ENCODE measurements at places on chromosomes 12 and 14.
A peak's percentile ranks its signal among the peaks of the same experiment; 100 is the strongest.

DNA sequence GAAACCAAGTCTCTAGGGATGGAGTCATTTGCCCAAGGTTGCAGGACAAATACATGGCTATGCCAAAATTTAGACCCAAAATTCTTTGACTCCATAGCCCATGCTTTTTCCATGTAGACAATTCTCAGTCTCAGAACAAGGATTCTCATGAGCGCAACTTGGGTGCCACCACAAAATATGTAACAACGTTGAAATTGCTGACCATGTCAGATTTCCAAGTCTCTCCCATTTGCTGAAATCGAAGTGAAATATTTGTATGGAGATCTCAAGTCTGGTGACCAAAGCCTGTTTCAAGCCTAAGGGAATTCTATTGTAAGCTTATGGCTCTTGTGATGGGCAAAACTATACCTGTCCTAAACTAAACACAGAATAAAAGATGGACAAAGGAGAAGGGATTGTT is 333.5 kb downstream of the AEBP2 start:
- DNase-seq: no peak

GRCh38 chr12:69834147-69834546 is 9.1 kb downstream of the MYRFL start:
- no peak for DNase-seq

DNA sequence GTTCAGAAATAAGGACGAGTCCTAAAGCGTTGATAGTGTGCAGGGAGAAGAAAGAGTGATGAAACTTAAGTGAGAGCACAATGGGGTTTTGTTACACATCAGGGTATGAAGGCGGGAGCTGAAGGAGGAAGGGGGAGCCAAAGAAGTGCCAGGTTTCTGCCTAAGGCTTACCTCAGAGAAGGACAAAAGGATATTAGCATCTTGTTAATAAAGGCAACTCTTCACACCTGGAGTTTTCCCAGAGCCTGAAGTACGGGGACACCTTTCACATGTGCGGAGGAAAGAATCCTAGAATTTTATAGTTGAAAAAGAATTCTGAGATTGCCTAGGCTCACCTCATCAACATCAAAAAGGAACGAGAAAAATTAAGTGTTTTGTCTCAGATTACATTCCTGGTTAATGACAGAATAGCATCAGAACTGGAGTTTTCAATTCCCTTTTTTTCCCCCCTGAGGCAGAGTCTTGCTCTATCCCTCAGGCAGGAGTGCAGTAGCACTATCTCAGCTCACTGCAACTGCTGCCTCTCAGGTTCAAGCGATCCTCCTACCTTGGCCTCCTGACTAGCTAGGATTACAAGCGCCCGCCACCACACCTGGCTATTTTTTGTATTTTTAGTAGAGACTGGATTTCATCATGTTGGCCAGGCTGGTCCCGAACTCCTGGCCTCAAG is 2.2 kb upstream of the SAV1 start:
- DNase-seq: no peak

- no peak for DNase-seq
Observed at GRCh38 chr14:59688224-59689170, 111.9 kb upstream of the CCDC175 start.

GRCh38 chr14:32560209-32560857 is 231.2 kb downstream of the AKAP6 start:
- no peak for DNase-seq

GRCh38 chr14:55340482-55340881 is 69.3 kb downstream of the FBXO34 start:
- no peak for DNase-seq

GRCh38 chr14:92539419-92539818 is 25.8 kb downstream of the RIN3 start:
- DNase-seq: no peak

DNA sequence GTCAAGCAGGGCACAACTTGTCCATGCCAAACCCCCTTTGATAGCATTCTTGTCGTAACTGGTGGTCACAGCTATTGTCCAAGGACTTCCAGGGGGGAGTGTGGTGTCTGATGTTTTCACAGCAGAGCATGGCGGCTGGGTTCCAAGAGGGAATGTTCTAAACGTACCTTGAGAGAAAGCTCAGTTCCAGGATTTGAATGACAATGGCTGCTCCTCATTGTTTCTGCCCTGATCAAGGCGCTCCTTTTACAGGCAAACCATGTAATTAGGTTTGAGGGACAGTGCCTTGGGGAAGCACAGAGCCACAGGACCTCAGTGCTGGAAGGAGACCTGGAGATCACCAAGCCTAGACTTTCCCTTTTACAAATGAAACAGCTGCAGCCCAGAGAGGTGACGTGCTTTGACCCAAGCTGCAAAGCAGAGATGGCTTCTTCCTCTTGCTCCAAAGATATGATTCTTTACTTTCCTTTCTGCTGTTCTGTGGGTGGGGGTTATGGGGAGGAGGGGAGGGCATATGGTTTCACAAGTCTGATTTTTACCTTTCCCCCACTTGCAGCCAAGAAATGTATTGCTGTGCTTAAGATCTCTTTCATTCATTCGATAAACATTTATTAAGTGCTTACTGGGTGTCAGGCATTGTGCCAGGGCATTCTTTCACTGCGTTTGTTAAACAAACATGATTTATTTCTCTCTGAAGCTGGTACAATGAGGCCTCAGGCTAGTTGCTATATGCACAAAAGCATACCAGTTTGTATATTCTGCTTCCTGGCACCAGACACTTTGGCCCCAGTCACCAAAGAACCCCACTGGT is 172.8 kb downstream of the KTN1 start:
- no peak for DNase-seq

- DNase-seq: no peak
Observed at GRCh38 chr12:12583510-12584178, 21.0 kb upstream of the DUSP16 start.

GRCh38 chr12:6336079-6336888 is 5.6 kb downstream of the TNFRSF1A start:
- DNase-seq: peak; percentile 64

DNA sequence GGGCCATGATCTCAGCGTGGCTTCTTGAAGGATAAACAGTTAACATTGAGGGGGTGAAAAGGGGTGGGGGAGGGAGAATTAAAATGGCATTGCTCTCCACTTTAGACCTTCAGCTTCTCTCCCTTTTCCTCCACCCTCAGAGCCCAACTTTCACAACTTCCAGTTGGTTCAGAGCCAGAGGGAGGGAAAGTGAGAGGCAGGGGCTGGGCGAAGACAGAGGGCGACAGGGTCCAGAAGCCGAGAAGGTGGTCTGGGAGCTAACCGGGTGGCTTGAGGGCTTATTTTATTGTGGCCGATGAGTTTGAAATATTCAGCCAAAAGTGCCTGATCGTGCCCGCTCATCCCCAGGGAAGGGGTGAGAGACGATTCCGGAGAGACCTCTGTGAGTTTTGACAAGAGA is 4.1 kb downstream of the BMP4 start:
- no peak for DNase-seq

GRCh38 chr12:12228402-12228801 is 38.4 kb downstream of the LRP6 start:
- DNase-seq: no peak

- no peak for DNase-seq
Observed at GRCh38 chr14:32374155-32374554, 45.1 kb downstream of the AKAP6 start.

DNA sequence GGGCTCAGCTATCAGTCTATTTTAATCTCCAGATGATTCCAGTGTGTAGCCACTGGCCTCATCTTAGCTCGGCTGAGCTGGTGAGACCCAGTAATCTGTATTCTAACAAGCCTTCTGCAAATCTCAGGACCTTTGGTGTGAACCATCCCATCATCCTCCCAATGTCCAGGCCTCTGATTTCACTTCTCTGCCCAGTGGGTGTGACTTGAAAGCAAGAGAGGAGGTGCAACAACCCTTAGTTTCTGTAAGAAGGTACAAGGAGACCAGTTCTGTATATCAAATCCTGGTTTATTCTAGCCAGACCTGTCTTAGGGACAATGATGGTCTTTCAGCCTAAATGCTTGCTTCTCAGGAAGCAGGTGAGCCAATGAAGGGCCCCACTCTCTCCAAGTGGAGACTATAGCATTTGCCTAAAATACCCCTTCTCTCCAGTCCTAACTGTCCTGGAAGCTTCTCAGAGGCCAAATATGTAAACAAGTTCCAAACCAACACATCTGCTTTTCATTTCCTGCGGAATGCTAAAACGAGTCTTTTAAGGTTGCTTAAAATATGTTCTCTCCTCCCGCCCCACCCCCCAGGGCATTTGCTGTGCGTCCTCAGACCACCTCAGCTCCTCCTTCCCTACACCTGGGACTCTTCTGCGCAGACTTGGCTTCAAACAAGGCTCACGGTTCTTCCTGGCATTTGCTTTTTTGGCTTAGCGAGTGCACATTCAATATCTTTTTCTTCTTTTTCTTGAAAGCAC is 78.4 kb upstream of the FUT8 start:
- no peak for DNase-seq

GRCh38 chr12:129325566-129325965 is 472.3 kb downstream of the GLT1D1 start:
- DNase-seq: no peak

GRCh38 chr12:122161682-122162081 is 12.3 kb downstream of the IL31 start:
- DNase-seq: no peak

DNA sequence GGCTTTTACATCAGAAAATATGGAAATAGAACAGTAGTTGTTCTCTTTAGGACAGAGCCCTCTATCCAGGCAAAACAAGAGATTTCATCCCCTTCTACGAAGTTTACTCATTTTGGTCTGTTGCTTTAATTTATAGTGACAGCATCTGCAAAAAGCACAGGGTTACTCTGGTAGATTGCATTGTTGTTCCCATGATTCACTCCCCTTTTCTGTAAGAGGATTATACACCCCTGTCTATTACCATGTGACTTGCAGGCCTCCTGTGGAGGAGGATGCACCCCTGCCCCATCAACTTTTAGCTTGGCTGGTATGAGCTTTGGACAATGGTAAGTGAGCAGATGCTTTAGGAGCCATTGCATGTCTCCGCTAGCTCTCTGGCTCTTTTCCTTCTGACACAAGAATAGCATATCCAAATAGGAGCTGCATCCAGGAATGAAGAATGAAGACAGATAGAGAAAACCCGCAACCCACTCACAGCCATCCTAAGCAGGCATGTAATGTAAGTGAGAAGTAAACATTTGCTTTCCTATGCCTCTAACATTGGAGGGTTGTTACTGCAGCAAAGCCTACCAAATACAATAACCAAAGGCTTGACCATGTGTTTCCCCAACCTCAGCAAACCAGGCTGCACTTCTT is 304.2 kb downstream of the AKAP6 start:
- no peak for DNase-seq

DNA sequence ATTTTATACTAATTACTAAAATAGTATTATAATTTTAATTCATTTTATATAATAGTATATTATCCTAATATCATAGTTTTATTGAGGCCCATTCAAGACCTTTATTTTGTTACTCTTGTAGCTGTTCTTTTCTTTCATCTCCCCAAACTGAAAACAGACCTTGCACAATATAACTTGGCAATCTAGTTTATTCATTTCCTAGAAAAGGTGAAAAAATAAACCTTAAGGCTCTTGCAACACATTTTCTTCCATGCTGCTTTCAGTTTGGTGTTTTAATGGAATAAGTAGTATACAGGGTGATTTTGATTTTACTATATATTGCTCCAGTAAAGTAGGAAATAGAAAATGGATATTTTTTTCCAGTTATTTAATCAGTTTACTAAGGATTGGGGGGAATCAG is 174.0 kb downstream of the SLC2A13 start:
- DNase-seq: no peak

DNA sequence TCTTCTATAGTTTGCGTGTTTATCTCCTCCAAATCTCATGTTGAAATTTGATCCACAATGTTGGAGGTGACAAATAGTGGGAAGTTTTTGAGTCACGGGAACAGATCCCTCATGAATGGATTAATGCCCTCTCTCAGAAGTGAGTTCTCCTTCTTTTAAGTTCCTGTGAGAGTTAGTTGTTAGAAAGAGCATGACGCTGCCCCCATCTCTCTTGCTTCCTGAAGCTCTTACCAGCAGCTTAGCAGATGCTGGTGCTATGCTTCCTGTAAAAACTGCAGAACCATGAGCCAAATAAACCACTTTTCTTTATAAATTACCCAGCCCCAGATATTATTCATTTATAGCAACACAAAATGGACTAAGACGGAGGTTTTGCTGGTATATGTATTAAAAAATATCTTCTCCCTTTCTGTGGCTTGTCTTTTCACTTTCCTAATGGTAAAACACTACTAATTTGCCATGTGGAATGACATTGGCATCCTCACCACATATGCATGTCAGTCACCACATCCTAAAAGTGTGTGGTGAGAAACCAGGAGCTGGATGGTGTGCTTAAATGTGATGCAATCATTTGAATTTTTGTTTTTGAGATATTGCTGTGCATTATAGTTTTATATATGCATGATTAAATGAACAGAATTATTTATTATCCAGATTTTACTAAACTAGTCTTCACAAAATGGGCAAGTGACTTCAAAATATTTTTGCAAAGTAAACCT is 449.3 kb downstream of the ADAMTS20 start:
- no peak for DNase-seq

GRCh38 chr14:70641548-70642302 is at the start of gene TTC9:
TTC9 (plus strand) TSS chr14:70641916; CDS start chr14:70642130, 214 bp downstream.
- peak; percentile 36 for DNase-seq

- no peak for DNase-seq
Observed at GRCh38 chr12:101039848-101040531, 170.0 kb downstream of the SLC5A8 start.

- DNase-seq: no peak
Observed at GRCh38 chr14:58749066-58749669, 111.4 kb downstream of the DACT1 start.

DNA sequence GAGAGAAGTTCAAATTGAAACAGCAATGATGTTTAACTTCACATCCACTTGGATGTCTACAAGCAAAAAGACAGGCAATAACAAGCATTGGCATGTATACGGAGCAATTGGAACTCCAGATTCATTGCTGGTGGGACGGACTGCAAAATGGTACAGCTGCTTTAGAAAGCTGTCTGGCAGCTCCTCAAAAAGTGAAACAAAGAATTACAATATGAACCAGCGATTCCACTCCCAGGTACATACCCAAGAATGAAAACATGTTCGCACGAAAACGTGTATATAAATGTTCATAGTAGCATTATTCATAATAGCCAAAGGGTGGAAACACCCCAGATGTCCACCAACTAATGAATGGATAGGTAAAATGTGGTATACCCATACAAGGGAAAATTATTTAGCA is 125.7 kb downstream of the HMGA2 start:
- no peak for DNase-seq

DNA sequence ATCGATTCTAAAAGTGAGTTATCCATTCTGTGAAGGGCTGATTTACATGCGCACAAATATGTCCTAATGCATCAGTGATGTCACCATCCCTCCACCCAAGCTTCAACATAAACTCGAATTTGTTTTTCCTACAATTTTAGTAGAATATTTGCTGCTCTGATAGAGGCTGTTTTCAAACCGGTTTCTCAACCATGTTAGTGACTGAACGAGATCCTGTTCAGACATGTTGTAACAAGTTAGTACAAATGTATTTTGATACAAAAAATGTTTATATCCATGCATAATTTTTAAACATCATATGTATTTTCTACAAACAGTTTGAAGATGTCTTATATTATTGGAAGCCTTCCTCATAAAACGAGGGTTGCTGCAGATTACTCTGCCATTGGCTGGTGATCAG is 12.7 kb upstream of the PRB2 start:
- DNase-seq: no peak

Measured in stimulated activated CD4-positive, alpha-beta T cell treated with anti-CD3 and anti-CD28 coated beads, Interleukin-4, amount 100 ng/mL, for 4 hours (primary cell).